CD4-positive, CD25-positive, alpha-beta regulatory T cell (primary cell): ENCODE measurements at places on chromosomes 5 and 9.

DNA sequence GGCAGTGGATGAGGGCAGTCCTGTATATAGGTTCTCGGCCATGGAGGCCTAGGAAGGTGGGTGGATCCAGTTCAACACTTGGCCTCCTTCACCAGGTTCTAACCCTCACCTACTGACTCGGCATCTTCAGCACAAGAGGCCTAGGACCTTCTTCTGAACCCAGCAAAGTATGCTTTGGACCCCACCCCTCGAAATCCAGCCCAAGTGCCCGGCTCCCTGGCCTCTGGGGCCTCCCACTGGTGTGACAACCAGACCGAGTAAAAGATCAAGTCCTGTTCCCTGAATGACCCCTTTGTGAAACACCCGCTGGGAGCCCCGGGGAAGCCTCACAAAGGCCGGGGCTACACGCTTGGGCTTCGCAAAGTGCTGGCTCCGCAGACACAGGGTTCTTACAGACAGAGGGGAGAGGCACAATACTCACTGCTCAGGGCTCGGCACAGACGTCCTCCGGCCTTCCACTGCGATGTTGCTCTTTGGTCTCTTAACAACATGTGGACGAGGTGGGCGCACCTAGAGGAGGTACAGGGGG, 47.0 kb downstream of the CRB2 start:
- no peak for DNase-seq

DNA sequence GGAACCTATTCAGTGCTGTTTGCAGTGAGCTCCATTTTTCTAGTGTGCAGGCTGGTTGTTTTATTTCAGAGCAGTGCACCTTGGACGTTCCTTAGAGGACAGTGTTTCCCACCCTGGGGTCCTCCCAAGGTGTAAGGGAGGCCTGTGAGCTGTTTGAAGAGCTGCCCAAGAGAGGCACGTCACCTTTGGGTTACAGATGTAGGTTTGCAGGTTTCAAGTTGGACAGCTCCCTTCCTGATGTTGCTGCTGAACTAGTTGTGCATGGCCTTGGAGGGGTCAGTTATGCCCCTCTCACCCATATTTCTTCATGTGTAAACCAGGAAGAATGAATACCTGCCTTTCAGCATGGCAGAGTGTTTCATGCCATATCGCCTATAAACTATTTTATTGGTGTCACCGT, 34.7 kb upstream of the POMT1 start:
- DNase-seq = no peak

GRCh38 chr5:110817459-110817858, 78.7 kb downstream of the SLC25A46 start:
- no peak for DNase-seq

GRCh38 chr9:122797316-122798063, 2.4 kb upstream of the OR1K1 start:
- no peak for DNase-seq

DNA sequence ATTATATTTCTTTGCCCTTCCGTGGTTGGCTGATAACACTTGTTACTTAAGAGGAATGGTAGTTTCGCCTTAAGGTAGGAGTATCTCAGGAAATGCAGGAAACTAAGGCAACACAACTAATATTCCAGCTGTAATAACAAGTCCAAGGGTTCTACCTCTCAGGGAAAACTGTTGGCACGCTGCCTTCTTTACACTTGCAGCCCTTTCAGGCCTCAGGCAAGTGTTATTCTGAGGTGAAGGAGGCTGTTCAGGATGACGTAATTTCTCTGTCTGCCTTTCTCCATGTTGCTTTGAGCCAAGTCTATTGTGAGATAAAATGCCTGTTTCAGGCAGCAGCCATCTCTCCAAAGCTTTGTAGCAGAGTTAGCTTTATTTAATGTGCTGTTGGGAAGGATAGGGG, 38.0 kb downstream of the VCAN start:
- DNase-seq = no peak

GRCh38 chr5:68261569-68262065, 46.1 kb downstream of the PIK3R1 start:
- DNase-seq = no peak

DNA sequence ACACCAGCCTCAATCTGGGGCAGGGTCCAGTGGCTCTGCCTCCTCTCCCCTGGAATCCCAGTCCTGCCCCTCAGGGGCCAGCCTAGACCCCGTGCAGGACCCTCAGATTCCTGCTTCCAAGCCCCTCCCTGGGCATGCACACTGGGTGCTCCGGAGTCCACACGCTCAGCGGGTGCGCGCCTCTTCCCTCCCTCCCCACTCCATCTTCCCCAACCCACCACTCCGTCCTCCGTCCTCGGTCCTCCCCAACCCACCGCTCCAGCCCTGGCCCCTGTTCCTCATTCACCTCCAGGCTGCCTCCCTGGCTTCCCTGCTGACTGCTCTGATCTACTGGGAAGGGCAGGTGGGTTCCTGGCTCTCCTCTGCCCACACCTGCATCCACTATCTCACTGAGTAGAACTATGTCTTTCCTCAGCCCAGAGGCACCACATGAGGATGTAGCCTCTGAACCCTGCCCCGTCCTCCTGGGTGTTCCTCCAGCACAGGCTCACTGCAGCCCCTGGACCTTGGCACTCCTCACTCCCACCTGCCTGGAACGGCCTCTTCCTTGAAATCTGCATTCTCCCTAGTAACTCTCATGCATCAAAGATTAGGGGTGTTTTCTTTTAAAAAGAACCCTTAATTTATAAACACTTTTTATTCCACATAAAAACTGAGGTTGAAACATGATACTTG, 92.8 kb downstream of the CAMSAP1 start:
- DNase-seq = no peak
